ENCODE measurements at places on chromosomes 11 and 22.

- no peak for DNase-seq
These were observed 12.5 kb downstream of the OR5B3 start for GRCh38 chr11:58394195-58394594.

DNA sequence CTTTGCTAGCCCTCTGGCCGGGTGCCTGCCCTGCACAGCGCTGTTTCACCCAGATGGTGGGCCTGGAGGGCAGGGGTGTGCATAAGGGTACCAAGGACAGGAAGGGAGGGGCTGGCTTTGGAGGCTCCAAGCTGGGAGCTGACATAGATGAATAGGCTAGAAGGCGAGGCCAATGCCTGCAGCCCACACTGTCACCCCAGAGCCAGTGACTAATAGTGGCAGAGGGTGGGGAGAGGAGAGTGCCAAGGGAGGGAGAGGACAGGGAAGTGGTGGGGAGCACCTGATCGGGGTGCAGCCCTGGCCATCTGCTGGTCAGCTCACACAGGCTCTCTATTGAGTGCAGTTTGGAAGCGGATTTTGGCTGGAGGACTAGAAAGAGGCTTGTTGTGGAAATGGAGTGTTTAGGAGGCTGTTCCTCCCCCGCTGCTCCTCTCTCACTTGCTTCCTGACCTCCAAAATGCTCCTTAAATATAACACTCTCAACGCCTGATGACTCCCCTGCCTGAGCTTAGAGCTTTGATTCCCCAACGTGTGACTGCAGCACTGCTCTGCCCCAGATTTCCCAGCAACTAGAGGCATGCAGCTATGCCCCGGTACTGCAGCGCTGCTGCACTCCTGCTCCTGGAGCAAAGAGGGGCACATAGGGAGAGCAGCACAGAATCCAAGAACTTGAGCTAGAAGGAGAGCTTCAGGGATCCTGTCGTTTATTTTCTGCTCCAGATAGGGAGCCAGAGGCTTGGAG is 89.2 kb downstream of the GRAMD1B start:
- DNase-seq: no peak

DNA sequence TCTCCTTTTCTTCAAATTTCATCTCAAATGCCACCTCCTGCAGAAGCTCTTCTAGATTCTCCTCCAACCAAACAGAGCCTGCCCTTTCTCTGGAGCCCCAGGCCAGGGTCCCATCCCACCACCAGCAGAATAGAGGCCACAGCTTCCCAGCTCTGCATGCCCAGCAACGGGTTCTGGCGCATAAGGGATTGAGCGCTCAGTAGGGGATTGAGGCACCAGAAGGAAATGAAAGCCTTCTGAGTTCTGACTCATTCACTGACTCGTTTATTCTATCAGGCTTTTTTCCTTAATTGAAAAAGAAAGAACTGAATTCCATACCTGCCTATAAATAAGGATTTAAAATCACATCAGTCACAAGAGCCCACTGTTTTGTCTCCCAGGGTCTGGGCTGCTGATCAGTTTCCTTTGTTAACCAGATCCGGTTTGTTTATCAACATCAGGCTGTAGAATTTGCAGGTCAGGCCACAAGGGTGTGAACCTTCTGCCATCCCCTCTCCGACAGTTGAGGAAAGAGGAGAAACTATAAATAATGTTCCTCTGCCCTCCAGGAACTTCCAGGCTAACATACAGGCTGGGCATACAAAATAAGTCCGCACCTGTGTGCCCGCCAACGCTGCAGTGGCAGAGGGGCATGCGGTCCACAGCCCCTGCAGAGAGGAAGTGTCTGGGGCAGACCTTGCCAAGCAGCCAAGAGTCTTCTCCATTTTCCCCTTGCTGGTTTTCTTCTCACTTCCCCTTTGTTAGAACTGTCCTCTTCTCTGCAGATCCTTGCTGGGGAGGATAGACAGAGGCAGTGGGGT is 63.5 kb upstream of the PRDM11 start:
- no peak for DNase-seq

DNA sequence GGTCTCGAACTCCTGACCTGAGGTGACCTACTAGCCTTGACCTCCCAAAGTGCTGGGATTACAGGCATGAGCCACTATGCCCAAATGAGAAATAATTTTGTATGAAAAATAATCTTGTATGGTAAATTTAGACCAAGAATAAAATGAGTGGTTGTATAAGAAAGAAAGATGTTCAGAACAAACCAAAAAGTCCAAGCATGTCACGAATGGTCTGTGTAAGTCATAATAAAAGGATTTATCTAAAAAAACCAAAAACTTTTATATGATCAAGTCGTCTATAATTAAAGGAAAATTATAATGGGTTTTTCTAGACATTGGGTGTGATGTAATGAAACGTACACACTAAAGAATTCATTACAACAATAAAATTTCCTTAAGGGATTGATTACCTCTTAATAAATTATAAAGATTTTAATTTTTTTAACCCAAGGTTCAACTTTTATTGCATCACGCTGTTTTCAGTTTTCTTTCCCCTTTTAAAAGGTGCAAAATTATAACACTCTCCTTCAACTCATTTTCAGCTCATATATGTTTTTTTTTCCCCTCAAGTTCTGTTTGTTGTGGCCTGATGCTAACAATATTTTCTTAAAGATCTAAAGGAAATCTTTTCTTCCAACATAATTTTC is 8.9 kb upstream of the AQP11 start:
- peak; percentile 54 for DNase-seq

DNA sequence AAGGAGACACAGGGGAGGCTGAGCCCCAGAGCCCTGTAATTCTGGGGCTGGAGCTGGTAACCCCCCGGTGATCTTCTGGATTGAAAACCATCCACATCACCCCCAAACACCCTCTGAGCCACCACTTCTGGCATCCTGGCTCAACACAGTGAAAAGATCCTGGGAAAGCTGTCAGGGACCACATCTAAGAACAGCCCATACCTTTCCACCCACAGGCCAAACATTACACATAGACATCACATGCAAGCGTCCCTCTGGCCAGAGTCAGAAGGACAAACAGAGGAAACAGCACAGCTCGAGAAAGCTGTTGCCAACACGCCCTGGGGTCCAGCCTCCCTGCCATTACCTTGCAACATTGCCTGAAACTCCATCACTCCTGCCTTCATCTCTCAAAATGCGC is 469.5 kb downstream of the SOX6 start:
- DNase-seq: no peak

GRCh38 chr11:45485070-45485707 is 180.2 kb downstream of the CHST1 start:
- no peak for DNase-seq

DNA sequence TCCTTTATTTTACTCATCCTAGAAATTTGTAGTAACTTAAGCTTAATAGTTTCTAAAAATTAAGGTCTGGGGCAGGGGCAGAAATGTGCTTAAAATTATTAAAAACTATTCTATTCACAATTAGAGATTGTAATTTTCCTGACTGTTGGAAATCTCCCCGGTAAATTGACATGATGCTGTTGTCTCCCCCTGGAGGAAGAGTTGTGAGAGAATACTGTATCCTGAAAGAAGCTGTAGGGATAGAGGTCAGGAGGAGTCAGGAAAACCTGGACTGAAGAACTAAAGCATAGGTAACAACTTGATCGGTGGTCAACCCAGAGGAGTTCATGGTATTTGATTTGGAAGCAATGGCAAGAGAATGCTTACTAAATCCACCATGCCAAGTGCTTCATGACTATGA is 16.2 kb upstream of the ESAM start:
- no peak for DNase-seq

- DNase-seq: no peak
These were observed 17.3 kb upstream of the MRGPRF start for GRCh38 chr11:69030301-69030700.

- DNase-seq: no peak
These were observed 40.2 kb upstream of the EMID1 start for GRCh38 chr22:29165321-29166060.

DNA sequence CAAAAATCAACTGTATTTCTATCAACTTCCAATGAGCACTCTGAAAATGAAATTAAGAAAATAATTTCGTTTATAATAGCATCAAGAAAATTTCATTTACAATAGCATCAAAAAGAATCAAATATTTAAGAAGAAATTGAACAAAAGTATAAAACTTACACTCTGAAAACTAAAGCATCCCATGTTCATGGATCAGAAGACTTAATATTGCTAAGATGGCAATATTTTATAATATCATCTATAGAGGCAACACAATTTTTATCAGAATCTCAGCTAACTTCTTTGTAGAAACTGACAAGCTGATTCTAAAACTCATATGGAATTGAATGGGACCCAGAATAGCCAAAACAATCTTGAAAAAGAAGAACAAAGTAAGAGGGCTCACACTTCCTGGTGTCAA is 19.9 kb downstream of the NUP160 start:
- DNase-seq: no peak

Data from HAP-1 (cell line).